Activated CD8-positive, alpha-beta T cell treated with anti-CD3 and anti-CD28 coated beads, Interleukin-2, amount 10 ng/mL, durations not matched to agents 7 days and 5 days (primary cell): ENCODE measurements at places on chromosomes 6 and 20.

- peak; percentile 50 for DNase-seq
These were observed 13.9 kb downstream of the ZNF217 start for GRCh38 chr20:53579581-53580375.

DNA sequence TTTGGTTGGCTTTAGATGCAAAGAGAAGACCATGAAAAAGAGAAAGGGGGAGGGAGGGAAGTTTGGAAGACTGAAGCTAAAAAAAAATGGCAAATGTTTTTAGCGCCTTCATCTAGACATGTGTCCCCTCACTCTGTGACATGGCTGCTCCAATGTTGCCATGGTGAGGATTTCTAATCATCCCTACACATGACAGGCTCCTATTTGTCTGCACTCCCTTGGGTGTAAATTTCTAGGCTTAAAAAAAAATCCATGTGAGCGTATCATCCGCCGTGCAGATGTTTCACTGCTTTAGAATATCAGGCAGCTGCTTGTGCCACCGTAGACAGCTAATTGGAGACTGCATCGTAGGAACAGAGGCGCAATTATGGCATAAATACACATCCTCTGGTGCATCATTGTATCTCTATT lies 761.1 kb upstream of the MMS22L start:
- DNase-seq = no peak

GRCh38 chr6:132019586-132019985 lies 68.4 kb upstream of the CCN2 start:
- no peak for DNase-seq

- DNase-seq = no peak
These were observed 556.9 kb downstream of the CD83 start for GRCh38 chr6:14674458-14674857.

DNA sequence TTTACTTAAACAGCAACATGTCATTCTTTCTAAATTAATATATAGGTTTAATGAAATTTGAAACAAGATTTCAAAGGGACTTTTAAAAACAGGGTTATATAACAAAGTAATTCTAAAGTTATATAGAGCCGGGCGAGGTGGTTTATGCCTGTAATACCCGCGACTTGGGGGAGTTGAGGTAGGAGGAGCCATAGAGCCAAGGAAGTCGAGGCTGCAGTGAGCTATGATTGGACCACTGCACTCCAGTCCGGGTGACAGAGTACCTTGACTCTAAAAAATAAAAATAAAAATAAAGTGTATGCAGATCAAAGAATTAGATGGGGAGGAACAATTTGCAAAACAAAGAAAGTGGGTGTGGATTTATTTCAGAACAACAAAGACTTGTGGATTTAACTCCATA lies 151.1 kb upstream of the GLP1R start:
- DNase-seq = no peak

GRCh38 chr20:32524829-32525501 lies 60.2 kb downstream of the NOL4L start:
- DNase-seq = no peak

- peak; percentile 51 for DNase-seq
These were observed 723 bp upstream of the ARID1B start for GRCh38 chr6:156776470-156776839.

DNA sequence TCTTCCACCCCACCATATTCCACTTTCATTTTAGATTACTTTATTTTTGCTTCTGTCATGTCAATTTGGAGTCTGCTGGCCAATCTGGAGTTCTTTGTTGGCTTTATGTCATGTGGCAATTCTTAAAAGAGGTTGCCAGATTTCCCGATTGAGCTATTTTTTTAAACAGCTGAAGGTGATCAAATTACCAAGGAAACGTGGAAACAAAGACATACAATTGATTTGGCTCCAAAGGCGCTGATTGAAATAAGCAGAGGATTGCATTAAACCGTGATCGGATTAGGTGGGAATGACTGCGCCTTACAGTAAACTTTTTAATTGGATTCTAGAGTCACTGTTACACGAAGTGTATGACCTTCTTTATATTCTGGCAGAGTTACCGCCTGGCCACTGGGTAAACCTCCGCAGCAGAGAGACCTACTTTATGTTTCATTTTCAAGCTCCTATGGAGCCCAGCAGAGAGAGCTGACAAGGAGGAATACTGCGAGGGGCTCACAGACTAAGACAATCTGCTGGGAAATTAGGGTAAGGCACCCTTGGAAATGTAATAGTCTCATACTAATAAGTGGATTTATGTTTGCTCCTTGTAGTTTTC lies 37.9 kb downstream of the SIM1 start:
- DNase-seq = no peak

GRCh38 chr6:155782739-155783459 lies 327.3 kb upstream of the NOX3 start:
- no peak for DNase-seq

GRCh38 chr6:167453082-167453446 lies 128.2 kb downstream of the TTLL2 start:
- DNase-seq = no peak

DNA sequence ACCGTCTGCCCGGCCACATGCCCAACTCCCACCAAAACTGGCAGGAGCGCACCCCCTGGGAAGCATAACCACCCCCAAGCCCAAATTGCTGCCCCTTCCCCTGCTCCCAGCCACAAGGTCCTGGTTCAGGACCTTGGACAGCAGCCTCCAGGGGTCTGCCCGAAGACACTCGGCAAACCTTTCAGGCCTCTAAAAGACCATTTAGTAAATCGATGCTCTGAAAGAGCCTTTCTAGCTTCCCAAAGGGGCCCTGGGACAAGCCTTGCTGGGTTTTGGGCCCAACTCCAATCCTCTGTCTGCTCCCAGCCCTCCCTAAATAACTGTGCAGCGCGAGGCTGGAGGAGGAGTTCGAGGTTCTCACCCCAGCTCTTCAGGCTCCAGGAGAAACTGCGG lies 30.5 kb downstream of the GRM4 start:
- peak; percentile 44 for DNase-seq

DNA sequence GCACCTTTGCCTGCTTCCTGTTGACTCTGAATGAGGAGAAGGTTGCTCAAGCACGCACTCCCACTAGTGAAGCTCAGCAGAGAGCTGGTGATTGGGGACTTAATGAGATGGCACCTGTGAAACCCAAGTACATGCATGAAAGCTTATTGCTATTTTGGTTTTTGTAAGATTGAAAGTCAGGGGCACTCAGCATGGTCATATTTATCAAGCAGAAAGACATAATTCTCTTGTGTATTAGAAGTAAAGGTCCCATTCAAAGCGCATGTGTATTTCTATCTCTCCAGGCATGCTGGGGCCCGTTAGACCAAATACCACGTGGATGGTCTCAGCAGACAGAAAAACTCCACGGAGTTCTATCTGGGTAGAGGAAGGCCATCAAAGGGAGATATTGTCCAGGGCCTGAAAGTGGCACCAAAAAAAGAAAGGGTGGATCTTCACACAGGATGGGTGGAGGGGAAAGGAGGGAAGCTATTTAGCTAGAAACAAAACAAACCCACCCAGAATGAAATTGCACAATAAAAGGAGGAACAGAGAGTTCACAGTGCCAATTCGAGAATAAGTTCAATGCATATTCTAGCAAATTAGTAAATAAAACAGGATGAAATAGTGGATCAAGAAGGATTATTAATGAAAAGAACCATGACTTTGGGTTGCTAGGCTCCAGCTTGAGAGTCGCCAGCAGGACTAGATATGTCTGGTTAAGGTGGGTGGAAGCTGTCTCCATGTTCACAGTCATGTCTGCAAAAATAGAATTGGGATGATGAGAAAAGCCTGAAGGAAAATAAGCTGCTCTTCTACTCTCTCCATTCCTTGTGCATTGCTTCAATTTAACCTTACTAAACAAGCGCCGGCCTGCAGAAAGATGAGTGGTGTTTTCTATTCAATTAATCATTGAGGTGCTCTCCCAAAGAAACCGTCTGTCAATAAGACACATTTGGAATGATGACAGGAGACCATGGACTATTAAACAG lies 224.9 kb upstream of the DTNBP1 start:
- no peak for DNase-seq

DNA sequence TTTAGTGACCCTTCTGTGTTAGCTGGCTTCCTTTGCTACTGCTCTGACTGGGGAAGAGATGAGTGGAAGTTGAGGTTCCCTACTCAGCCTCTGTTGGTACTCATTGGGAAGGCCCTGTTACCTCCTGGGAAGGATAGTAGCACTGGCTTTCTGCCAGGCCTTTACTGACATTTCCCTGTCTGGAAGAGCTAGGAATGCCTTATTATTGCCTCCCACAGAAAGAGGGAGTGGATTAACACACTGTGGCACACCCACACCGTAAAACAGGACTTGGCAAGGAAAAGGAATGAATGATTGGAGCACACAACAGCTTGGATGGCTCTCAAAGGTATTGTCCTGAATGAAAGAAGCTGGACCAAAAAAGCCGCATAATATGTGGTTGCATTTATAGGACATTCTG lies 12.2 kb downstream of the ZNF831 start:
- no peak for DNase-seq

- no peak for DNase-seq
These were observed 85.0 kb upstream of the KCNK16 start for GRCh38 chr6:39407446-39407993.

GRCh38 chr6:39882531-39882899 lies 51.7 kb downstream of the MOCS1 start:
- no peak for DNase-seq

- DNase-seq = no peak
These were observed 254.9 kb downstream of the CDKAL1 start for GRCh38 chr6:20789162-20789561.

- DNase-seq = no peak
These were observed 78.4 kb downstream of the GINS1 start for GRCh38 chr20:25485872-25486271.

DNA sequence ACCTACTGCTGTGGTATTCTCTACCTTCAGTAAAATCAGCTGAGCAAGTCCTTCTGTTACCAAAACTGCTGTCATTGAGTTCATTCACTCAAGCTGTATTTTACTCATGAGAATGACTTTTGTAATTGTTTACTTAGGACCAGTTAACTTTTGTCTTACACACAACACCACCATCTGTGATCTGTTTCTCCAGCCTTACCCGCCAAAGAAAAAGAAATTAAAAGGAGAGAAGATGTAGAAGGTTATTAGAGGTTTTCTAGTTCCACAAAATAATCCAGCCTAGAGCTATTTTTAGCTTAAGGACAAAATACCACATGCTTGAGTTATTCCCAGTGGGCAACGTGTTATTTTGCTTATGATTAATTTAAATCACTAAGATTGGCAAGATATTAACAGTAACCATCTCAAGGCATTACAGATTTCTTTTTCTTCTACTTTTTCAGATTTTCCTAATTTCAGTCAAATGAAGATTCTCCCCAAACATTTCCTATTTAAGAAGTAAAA lies 38.2 kb downstream of the FAM8A1 start:
- DNase-seq = no peak

DNA sequence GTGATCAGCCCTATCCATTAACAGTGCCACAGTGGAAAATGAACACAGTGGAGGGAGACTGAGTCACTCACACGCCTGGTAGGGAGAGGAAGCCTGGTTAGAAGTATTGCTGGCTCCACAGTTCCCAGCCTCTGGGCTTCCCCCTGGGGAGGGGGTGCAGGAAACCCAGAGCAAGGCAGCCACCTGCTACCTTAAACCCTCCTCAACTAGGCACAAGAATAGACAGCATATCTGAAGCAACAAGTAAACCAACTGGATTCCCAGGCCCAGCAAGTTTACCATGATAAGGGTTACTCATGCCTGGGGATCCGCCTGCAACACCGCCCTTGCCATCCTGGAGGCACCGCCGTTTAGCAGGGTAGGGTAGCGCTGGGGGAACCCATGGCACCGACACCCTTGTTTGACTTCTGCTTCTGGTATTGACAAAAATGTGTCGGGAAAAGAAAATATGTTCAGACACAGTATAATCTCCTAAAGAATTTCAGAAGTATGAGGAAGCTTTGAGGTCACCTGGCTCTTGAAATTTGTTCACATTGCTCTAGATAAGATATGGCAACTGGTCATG lies 38.3 kb downstream of the SLC22A23 start:
- no peak for DNase-seq

DNA sequence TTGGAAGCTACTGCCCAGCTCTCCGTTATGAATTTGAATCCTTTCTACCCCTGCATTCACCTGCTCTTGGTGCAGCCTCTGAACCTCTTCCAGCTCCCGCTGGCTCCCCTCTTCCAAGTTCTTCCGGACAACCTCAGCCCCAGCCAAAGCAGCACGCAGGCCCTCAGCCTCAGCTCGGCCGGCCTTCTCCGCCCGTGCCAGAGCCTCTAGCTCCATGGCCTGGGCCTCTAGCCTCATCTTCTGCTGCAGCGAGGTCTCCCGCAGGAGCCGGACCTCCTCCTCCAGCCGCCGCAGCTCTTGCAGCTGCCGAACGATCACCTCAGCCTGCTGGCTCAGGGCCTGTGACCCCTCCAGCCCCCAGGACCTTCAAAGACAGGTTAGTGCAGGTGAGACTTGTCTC lies 3.2 kb downstream of the CCHCR1 start:
- DNase-seq = no peak

GRCh38 chr6:75049308-75049707 lies 156.5 kb downstream of the COL12A1 start:
- DNase-seq = no peak

DNA sequence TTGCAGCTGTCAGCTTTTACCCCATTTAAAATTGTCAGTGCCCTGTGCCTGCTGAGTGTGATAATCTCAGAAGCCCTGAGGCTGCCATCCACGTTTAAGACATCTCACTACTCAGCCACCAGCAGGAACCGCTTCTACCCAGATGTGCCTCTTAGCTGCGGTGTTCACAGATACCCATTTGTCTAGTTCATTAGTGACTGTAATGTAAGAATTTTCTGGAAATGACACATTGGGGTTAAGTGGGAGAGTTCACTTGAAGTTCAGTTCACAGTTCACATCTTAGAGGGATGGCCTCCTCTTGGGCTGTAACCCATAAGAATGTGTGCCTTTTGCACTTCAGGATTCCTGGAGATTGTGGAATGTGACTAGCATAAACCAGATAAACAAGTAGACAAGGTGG lies 477.7 kb downstream of the BTBD3 start:
- no peak for DNase-seq

DNA sequence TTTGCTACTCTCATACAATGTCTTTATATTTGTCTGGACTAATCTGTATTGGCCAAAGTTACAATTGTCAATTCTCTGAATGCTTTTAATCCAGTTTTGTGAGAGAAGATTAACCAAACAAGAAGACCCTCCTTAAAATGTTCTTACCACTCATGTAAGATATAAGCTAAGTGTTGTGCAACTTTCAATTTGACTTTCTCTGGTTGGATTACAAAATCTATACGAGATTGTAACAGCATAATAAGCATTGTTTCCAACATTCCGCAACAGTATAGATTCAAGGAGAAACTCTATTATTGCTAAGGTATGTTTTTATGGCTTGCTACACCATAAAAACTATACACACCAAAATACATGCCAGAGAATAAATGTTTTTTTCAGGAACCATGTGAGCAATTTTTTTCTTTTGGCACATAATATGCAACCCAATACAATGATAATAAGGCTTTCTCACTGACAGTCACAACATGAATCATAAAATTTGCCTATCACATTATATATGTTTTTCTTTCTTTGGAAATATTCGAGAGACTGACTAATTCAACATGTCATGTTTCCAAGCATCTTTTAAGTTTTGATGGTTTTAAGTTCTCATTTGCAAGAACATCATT lies 12.2 kb upstream of the TRPC4AP start:
- no peak for DNase-seq
